Endothelial cell of umbilical vein (primary cell): ENCODE measurements at places on chromosomes 13 and 19. TPM values are rescaled to one million over a fixed set of nuclear protein-coding genes. Genes with fewer than 3 reads are reported as not detected.

Gene PABPC3
- 0.18 and 0.31 TPM in 2 replicates for total RNA-seq

DNA sequence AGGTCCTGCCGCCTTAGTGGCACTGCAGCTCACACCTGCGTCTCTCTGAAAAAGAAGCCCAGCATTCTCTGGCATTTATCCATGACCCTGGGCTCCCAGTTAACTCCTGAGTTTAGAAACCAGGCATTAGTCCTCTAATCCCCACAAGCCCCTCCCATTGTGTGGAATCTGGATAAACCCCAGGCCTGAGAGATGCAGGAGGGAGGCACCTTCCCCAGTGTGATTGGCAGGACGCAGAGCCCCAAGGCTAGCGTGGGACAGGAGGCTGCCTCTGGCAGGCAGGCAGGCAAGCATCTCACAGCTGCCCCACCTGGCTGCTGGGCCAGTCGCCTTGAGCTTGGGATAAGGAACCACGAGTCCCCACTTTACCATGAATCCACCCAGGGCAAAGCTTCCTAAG is 11.0 kb upstream of the SERPINE3 start:
- DNase-seq = no peak

DNA sequence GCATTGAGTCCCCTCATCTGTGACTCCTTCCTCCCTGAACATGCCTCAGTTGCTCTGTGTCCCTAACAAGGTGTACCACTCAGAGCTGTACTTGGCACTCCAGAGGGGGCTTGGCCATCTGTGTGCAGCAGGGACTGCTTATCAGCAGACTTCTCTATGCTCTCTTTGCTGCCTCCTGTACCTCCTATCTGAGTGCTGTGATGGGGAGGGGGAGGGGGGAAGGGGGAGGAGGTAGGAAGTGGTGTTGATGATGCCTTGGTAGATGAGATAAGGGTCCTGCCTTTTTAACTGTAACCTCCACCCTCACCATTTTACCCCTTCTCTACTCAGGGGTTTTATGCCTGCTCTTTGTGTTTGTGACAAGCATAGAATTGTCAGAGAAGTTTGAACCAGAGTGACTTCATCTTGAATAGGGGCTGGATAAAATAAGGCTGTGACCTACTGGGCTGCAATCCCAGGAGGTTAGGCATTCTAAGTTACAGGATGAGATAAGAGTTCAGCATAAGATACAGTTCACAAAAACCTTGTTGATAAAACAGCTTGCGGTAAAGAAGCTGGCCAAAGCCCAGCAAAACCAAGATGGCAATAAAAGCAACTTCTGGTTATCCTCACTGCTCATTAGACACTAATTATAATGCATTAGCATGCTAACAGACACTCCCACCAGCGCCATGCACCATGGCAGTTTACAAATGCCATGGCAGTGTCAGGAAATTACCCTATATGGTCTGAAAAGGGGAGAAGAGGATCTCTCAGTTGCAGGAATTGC is 13.2 kb downstream of the PCDH8 start:
- DNase-seq = no peak

Gene NLRP9
- not detected in 2 replicates for total RNA-seq

DNA sequence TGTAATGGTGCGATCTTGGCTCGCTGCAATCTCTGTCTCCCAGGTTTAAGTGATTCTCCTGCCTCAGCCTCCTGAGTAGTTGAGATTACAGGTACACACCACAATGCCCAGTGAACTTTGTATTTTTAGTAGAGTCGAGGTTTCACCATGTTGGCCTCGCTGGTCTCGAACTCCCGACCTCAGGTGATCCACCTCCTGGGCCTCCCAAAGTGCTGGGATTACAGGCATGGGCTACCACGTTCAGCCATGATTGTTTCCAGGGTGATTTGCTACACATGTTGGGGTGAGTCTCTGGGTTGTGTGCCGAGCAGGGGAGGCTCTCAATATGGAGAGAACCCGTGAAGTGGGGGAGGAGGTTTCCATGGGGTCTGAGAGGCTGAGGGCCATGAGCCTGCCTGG is 24.8 kb upstream of the CEACAM21 start:
- no peak for DNase-seq

DNA sequence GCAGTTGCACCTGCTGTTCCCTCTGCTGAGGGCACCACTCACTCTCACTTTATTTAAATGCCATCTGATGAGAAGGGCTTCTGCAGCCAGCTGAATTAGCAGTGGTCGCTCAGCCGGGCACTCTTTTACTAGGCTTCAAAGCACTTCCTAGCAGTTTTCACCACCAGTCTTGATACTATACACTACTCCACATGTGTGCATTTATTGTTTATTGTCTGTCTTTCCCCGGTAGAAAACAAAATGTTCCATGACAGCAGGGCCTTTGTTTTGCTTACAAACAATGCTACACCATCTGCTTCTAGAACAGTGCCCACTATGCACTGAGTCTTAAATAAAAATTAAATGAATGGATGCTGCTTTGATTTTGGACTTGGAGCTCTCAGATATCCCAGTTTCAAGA is 404.9 kb downstream of the FGF14 start:
- DNase-seq = no peak

Gene CD22
- not detected in 2 replicates for total RNA-seq

Gene KRTDAP
- not detected in 2 replicates for total RNA-seq
